HepG2 (cell line): ENCODE measurements at places on chromosomes 1 and 21. TPM values are rescaled to one million over a fixed set of nuclear protein-coding genes. Genes with fewer than 3 reads are reported as not detected.

GRCh38 chr1:236148470-236148845, 6.1 kb downstream of the GPR137B start:
- DNase-seq, result no peak

DNA sequence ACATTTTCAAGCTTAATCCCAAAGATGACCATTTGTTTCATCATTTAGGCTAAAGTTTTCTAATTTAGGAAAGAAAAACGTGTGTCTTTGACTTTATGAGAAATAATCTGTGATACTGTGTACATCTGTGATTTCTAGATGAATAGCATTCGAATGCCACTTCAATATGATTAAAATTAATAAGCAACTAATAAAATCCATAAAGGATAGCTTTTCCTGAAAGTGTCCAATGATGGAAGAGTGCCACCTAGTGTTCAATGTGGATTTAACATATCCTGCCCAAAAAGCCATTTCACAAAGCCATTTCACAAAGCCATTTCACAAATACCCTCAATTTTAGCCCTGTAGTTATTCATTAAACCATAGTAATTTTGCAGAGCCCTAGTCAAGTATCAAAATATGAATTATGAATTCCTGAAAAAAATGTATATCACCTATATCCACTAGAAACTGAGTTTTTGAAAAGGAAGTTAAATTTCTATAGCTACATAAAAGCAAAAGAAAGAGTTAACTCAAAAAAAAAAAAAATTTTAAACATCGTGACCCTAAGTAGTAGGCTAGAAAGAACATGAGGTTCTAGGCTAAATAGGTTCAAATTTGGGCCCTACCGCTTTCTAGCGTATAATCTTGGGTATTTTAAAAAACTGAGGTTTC, 19.1 kb downstream of the NME7 start:
- DNase-seq, result peak; percentile 43

The GPR37L1 gene
- total RNA-seq, result not detected in 2 replicates

DNA sequence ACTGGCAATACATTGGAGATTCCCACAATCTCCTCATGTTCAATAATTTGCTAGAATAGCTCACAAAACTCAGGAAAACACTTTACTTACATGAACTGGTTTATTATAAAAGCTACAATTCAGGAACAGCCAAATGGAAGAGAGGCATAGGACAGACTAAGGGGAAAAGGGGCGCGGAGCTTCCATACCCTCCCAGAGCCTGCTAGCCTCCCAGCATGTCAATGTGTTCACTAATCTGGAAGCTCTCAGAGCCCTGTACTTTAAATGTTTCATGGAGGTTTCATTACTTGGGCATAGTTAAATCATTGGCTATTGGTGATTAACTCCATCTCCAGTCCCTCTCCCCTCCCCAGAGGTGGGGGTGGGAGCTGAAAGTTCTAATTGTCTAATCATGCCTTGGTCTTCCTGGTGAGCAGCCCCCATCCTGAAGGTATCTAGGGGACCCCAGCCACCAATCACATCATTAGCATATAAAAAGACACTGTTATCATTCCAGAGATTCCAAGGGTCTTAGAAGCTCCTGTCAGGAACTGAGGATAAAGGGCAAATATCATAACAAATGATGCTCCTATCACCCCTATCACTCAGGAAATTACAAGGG, 10.9 kb upstream of the DMRTB1 start:
- DNase-seq, result no peak

The S100A8 gene
- total RNA-seq, result not detected in 2 replicates

DNA sequence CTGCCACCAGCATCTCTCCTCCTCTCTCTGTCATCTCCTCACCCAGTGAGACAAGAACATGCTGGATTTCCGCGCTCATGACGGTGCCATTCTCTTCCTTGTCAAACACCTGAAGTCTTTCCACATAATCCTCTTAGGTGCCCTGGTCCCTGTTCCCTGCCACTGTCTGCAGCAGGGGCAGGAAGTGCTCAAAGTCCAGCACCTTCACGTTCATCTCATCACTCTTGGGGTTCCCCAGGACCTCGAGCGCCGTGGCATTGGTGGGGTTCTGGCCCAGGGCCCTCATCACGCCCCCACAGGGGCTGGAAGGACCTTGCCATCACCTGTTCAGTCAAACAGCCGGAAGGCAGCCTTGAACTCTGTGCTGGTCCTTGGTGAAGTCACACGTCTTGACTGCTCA, 9.1 kb upstream of the AGPAT3 start:
- no peak for DNase-seq

DNA sequence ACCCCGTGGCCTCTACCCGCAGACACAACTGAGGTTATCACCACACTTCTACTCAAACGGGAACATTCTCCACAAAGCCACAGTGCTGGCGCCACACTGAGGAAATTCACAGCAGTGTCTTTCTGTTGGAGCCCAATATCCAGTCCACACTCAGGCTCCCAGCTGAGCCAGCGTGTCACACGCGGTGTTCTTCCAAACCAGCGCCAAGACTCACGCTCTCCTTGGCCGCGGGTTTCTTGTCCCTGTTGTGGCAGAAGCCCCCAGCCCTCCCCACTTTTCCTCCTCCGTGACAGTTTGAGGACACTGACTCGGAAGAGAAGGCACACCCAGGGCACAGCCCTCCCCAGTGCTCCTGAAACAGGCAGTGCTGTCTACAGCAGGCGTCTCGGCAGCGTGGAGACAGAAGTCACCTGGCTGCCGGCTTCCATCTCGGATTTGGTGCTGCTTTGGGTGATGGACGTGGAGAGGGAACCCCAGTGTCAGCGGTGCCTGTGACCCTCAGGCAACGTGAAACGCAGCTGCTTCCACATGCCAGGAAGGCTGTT, 35.4 kb upstream of the AGPAT3 start:
- no peak for DNase-seq

DNA sequence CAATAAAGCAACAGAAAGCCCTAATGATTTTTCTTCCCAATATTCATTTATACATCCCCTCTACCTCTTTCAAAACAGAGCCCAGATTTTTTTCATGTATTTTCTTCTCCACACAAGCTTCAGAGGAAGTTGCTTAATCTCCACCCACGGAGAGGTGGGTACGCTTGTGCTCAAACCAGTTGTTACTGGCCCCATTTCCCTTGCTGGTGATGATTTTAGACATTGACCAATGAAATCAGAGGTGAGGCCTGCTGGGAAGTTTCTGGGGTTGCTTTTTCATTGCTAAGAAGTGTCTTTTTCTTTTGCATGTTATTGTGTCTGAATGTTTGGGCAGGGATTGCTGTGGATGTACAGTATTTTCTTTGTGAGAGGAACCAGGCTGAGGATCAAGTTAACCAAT, 448.1 kb upstream of the B3GALT2 start:
- DNase-seq, result no peak

The CFHR5 gene
- total RNA-seq, result not detected in 2 replicates

DNA sequence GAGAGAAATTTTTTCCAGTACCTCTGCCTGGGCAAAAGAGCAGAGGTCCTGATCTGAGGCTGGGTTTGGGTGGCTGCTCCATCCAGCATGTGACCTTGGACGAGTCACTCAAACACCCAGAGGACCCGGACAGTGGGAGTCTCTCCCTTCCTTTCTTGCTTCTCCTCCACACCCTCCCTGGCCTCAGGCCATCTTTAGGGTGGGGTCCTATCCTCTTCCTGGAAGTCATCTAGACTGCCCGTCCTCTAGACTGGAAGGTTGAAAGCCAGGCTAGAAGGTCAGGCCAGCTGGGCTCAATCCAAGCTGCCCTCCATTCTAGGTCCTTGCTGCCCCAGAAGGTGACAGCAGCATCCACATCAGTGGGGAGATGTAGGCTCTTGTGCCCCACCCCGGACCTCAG, 599.5 kb downstream of the MATN1 start:
- no peak for DNase-seq

DNA sequence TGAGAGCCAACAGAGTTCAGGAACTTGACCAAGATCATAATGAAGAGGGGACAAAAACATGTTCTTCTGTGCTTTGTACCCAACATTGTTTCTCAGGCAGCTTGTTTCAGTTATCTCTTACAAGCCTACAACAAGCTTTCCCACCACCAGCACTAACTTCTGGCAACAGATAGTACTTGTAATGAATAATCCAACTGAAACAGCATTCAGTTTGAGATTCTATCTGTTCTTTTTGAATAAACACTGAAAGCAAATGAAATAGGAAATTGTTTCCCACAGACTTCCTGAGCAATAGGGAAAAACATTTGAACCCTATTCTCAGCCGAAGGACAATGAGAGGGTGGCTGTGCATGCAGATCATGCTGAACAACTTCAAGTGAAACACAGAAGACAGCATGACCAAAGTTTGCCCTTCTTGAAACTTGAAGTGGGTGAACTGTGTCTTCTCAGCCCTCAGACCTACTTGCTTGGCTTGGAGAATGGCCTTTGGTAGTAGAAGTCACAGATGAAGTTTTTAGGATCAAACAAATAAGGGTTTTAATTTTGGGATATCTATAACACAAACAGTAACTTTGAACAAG, 11.2 kb upstream of the HOOK1 start:
- DNase-seq, result no peak

DNA sequence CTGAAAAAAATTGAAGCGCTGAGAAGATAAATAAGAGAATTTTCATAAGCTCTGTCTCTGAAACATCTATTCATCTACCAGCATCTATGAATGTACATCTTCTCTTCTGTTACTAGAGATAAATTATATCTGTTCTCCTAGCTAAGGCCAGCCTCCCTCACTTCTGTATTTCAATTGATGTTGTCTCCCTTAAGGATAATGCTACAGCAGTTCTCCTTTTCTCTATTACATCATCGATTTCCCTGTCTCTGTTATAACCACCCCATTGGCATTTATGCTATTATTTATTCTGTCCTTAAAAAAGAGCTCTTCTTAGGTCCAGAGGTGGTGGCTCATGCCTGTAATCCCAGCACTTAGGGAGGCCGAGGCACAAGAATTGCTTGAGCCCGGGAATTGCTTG, 42.9 kb upstream of the TMCO2 start:
- no peak for DNase-seq

DNA sequence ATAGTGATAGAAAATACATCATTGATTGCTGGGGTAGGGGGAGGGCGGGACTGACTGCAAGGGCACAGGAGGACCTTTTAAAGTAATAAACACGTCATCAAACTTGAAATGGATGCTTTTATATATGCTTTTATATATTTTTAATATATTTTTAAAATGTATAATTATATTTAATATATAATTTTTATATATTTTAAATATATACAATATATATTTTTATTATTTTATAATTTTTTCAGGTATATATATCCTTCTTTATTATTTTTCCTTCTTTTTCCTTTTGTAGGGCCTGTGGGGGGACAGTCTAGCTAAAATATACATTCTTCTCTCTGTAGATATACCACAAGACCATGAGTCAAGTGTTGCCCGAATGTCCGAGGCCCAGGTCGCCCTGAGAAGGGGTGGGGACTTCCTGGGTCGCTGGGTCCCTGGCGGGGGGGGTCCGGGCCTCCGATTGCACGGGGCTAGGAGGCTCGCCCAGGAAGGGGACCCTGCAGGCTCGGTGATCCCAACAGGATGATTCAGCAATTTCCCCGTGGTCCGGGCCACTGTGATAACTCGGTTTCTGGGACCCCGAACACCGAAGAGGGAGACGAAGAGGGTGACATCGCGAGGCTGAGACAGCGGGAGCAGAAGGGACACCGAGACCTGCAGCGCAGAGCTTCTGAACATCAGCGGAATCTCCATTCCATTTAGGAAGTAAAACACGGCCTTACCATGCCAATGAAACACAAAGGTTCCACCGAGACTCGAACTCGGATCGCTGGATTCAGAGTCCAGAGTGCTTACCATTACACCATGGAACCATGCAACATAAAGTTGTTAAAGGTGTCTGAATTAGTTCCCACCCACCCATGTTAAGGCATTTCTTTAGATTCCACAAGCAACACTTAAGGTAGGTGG, 112.5 kb upstream of the NBPF11 start:
- no peak for DNase-seq

- DNase-seq, result no peak
Measured at GRCh38 chr1:99544328-99544727, 101.6 kb upstream of the PALMD start.

DNA sequence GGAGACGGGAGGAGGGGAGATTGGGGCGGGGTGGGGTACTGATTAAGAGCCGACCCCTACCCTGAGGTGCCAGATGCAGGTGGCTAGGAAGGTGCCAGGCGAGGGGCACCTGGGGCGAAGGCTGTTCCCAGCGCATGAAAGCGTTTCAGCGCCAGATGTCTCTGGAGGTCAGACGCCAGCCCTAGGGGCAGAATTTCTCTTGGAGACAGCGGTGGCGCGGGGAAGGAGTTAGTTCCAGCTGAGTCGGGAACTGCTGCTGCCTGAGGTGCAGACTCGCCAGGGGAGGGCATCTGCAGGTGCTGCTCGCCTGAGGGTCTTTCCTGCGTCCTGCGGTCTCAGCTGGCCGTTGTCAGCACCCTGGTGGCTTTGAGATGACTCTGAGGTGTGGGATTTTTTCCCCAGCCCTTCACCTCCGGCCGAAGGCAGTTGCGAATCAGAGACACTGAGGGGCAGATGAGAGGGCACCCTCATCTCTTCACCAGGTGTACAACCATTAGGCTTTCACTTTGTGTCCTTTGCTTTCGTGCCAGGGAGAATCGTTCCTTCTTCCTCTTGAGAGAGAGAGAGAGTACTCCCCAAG, 539 bp downstream of the CGN start:
- no peak for DNase-seq

DNA sequence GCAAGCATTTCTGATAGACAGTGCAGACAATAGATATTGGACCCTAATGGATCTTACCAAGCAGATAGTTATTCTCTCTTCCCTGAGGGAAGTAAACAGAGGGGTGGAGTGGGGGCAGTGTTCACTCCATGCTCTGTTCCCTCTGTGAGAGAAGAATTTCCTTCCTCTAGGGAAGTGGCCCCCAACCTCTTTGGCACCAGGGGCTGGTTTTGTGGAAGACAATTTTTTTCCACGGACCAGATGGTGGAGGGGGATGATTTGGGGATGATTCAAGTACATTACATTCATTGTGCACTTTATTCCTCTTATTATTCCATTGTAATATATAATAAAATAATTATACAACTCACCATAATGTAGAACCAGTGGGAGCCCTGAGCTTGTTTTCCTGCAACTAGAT, 459.9 kb downstream of the ADGRL2 start:
- no peak for DNase-seq

The DPYD gene
- total RNA-seq, result 3.4 and 3.8 TPM in 2 replicates

DNA sequence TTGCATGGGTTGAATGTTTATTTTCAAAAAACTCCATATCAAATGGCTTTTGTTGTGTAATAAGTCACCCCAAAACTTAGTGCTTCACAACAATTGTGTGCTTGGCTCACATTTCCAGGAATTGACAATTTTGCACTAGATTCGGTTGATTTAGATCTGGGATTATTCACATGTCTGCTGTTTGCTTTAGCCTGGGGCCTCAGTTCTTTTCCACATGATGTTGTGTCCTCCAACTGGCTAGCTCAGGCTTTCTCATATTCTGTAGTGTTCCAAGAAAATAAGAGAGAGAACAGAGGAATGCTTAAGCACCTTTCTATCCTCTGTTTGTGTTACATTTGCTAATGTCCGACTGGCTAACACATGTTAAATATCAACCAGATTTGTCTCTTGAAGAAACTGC, 281.5 kb upstream of the ADGRL4 start:
- no peak for DNase-seq

DNA sequence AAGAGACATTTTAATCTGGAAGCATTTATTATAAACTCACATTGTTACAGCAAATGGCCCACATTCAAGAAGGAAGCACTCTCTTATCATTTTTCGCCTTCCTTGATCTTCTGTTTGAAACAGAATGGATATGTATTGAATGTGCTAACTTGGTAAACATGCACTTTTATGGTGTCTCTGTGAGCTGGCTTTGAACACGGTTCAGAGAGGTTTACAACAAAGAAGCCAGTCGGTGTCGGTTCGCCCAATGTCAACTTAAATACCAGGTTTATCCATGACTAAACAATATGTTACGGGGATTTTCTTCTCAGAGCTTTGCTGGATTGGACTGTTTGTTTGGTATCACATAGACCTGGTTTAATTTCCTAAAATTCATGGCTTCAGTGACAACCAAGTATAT, 226.4 kb downstream of the TGFB2 start:
- no peak for DNase-seq
